ENCODE measurements at places on chromosomes 2 and 18.

- no peak for DNase-seq
Observed at GRCh38 chr2:111917106-111917505, 18.7 kb downstream of the MERTK start.

GRCh38 chr2:240278661-240279060 lies 138.2 kb upstream of the OTOS start:
- no peak for DNase-seq

- DNase-seq: no peak
Observed at GRCh38 chr2:203549406-203549805, 14.3 kb upstream of the RAPH1 start.

DNA sequence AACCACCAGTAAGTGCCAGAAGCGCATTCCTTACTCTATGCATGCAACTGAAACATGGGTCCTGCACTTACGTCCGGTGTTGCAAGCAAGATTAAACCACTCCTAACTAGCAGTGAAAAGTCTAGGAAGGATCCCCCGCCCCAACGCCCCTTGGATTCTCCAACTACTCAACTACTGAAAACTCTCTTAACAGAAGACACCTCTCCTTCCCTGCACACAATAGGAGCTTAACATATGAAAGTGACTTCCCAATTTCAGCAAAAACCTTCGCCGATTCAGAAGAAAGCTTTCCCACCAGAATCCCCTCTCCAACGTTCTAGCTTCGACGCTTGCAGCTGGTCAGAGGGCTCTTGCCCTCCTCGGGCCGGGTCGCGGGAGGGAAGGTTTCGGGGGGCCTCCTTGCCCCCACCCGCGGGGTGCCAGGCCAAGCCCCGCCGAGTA lies 578 bp downstream of the IWS1 start:
- no peak for DNase-seq

DNA sequence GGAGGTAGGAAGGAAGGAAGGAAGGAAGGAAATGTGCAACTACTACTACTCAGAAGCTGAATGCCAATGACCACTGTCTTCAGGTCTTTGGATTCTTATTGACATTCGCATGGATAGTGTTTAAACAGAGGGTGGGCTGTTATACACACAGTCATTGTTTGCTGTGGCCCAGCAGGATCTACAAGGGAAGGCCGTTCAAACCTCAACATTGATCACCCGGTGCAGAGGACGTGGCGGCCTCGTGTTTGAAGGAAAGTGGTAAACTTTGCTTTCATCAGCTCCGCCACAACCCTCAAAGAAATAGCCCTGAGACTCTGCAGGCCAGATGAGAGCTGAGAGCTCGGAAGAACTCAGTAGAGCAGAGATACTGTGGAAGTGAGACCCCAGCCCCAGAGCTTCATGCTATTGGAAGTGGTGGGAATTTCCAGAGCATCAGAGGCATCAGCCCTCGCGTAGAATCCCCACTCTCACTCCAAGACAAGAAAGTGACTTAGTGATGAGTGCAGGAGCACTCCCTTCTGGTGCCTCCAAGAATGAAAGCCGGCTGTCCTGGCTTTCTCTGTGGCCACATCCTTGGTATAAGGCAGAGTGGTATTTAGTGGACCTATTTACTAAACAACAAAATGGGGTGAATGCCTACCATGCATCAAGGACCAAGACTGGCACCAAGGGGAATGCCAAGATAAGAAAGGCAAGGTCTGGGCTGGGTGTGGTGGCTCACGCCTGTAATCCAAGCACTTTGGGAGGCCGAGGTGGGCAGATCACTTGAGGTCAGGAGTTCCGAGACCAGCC lies 10.1 kb upstream of the ROCK2 start:
- DNase-seq: no peak

GRCh38 chr2:197332641-197333040 lies 22.1 kb upstream of the ANKRD44 start:
- DNase-seq: no peak

DNA sequence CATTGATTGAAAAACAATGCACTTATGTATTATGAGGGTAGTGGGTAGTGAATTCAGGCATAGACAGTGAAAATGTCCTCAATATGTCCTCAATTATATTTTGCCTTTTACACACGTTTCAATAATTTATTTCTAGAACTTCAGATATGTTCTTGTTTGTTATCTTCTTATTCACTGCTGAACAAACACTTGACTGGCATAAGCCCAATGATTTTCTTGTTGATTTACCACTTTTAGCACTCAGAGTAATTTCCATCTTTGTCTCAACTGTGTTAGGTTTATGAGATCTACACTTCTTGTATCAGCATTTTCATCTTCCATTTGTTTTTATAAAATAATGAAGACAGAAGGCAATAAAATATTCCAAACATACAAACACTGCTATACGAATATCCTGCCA lies 61.8 kb upstream of the DCC start:
- DNase-seq: no peak

GRCh38 chr18:27948986-27949385 lies 227.9 kb downstream of the CDH2 start:
- DNase-seq: no peak

DNA sequence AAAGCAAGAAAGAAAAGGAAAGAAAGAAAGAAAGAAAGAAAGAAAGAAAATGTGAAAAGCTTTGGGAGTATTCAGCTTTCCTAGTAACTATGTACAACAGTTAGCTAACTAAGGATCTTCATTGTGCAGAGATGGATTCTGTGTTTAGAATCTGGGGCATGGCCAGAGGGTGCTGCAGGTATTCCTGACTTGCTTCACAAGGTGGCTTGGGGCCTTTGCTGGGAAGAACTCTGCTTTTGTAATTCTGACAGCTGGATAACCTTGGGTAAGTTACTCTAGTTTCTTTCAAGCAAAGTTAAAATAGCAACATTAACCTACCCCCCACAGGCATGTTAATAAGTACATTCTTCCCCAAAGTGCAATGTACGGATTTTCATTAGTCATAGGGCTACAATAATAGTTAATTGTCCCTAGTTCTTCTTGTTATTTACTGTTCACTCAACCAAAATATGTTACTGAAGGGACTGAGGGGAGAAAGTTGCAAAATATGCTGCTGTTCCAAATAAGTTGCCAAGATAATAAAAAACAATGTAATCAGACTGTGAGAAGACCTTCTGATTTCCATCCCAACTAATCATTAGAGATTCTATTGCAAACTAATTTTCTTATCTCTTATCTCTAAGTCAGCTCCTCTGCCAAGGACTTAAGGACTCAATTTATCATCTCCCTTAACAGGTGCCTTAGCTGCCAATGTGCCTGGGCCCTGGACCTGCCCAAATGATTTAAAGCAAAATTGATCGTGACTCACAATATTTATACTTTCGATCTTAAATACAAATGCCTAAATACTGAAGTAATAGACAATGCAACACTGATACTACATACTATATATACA lies 50.3 kb downstream of the SERPINB8 start:
- no peak for DNase-seq

- no peak for DNase-seq
Observed at GRCh38 chr2:216974321-216975302, 114.7 kb upstream of the TNP1 start.

GRCh38 chr2:197939787-197940186 lies 135.4 kb downstream of the PLCL1 start:
- DNase-seq: no peak
